ENCODE measurements at places on chromosomes 5 and 9.

DNA sequence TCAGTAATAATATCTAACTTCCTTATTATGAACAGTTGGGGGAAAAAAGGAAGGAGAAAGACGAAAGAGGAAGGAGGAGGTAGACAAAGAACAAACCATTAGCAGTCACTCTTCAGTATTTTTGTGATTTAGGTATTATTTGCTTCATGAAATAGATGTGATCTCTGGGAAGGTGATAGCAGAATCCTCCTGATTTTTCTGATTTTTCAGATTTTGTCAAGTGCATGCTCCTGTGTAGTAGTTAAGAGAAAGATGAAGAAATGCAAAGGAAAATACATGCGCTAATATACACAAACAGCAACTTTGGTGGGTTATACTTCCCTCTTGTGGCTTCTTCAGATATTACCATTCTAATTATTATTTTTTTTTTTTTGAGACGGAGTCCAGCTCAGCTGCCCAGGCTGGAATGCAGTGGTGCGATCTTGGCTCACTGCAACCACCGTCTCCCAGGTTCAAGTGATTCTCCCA, 31.6 kb downstream of the LMNB1 start:
- DNase-seq: peak; percentile 47

DNA sequence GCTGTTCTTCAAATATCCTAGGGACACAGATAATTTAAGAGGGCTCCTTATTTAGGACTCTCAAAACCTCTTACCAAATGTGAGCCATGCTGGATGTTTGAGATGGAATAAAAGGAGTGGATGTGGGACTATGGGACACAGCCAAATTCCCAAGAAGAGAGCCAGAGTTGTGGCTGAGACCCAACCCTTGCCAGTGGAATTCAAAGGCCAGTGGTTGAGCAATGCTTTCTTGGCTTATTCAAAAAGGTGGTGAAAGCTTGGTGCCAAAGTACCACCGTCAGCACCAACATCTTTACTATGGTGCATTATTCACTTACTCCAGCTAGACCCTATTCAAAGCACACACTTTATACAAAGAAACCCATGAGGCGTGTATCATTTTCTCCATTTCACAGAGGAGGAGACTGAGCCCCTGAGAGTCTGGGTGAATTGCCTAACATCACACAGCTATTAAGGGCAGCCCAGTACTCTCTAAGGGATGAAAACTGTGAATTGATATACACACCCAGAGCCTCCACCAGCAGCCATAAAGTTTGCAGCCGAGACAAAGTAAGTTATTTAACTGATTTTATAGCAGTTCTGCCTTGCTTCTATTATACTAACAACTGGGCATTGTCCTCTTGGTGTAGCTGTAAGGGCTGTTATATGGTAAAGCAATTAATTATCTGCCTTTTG, 391.7 kb downstream of the ACTL7B start:
- no peak for DNase-seq

GRCh38 chr9:122222791-122223190, 6.0 kb downstream of the LHX6 start:
- no peak for DNase-seq

DNA sequence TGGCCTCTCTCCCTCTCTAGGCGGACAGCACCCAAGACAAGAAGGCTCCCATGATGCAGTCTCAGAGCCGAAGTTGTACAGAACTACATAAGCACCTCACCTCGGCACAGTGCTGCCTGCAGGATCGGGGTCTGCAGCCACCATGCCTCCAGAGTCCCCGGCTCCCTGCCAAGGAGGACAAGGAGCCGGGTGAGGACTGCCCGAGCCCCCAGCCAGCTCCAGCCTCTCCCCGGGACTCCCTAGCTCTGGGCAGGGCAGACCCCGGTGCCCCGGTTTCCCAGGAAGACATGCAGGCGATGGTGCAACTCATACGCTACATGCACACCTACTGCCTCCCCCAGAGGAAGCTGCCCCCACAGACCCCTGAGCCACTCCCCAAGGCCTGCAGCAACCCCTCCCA, 102.5 kb downstream of the PPARGC1B start:
- no peak for DNase-seq

- no peak for DNase-seq
These were observed 2.2 kb upstream of the NSMF start for GRCh38 chr9:137461316-137461662.

- no peak for DNase-seq
These were observed 140.6 kb upstream of the ZNF366 start for GRCh38 chr5:72647806-72648205.

DNA sequence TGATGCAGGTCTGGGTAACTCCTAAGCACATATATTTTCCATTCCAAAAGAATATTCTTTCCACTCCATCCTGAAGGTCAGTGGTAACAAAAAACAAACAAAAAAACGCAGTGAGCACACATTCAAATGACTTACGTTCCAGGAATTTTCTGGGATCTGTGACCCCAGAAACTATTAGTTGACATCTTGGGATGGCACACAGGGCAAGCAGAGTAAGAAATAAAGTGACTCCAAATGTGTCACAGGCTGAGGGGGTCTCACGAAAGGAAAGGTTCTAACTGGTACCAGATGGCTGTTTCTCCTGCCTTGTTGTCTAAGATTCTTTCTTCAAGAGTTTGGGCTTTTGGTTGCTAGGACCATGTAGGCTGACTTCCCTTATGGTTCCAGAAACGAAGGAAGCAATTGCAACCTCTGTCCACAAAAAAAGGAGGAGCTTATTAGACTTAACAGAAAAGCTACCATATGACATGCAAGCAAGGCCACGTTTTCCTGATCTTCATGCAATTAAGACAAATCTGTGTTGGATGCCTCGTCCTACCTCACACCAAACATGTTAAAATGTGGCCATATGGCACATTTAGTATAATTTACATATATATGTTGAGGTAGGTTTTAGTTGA, 32.7 kb downstream of the PTGS1 start:
- DNase-seq: no peak

DNA sequence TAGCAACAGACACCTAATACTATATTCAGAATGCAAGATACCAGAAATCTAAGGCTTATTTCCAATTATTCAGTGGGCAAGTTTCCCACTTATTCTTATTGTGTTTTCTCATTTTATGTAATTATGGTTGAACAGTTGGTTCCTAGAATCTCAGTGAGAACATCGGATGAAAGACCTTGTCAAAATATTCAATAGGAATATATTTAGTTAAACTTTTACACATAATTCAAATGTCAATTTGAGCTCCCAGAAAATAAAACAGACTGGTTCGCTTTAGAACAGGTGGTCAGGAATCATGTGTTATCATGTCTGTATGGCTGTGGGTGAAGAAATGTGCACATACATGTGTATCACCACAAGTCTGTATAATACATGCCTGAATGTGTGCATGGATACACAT, 447.8 kb downstream of the MED10 start:
- DNase-seq: no peak

- DNase-seq: no peak
These were observed 144.0 kb downstream of the DTWD2 start for GRCh38 chr5:118844351-118844750.

GRCh38 chr5:178403956-178404600, 171.5 kb upstream of the PHYKPL start:
- no peak for DNase-seq

DNA sequence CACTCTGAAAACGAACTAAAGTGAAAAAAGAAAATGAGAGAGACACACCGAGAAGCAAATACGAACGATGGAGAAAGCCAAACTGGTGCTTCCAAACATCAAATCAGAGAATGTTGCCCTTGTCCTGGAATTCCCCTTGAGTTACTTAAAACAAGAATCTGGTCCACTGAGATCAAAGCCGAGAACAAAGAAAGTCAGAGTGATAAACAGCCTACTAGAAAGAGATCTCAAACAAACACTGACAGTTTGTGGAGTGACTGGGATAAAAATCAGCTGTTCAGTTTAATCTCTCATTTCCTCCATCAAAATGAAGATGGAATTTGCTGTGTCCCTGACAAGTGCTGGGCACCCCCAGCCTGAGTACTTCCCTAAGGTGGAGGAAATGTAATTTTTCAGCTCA, 582.6 kb downstream of the NR2F1-AS1 start:
- no peak for DNase-seq

GRCh38 chr5:176181271-176181855, 56.9 kb upstream of the SIMC1 start:
- no peak for DNase-seq

All from cerebellar cortex (tissue), 1 donor.